ENCODE measurements at places on chromosomes 7 and 10. TPM values are rescaled to one million over a fixed set of nuclear protein-coding genes. Genes with fewer than 3 reads are reported as not detected.

- no peak for DNase-seq
These were observed 149.0 kb downstream of the NRCAM start for GRCh38 chr7:108307194-108307593.

DNA sequence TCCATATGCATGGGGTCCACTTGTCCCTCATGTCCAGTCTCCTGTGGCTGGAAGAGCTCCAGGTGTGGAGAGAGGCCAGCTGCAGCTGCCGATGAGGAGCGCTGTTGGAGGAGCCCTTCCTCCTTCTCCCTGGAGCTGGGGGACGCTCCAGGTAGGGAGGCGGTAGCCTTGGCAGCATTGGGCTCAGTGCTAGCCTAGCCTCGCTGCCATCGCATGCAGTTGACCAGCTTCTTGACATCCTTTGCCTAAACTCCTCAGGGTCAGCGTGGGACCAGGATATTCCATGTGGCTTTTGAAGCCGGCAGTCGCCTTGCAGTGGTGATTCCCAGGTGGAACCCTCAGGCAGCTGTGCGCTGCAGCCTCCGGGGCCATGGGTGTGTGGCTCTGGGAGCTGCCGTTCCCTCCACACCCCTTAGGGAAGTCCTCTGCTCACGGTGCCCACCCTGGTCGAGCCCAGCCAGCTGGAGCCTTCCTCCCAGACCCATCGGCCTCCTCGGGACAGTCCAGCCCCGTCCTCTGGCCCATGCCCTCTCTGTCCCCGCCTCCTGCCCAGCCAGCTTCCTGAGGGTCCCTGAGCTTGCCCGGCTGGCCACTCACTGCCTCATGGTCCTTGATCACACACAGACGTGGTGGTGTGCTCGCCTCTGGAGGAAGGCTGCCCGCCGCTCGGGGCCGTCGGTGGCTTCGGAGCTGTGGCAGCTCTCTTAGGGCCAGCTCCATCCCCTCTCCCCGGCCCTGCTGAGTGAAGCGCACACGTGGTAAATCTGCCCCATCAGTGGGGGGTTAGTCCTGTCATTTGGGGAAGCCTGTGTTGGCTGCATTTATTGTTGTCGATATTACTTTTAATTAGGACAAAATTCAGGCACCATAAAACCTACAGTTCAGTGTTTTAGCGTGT, 21.2 kb downstream of the INPP5A start:
- no peak for DNase-seq

The HYAL4 gene
- polyA plus RNA-seq, result not detected

The ARMH3 gene
- 19.8 TPM for polyA plus RNA-seq

GRCh38 chr7:118183428-118183785, 557 bp upstream of the LSM8 start:
- no peak for DNase-seq

DNA sequence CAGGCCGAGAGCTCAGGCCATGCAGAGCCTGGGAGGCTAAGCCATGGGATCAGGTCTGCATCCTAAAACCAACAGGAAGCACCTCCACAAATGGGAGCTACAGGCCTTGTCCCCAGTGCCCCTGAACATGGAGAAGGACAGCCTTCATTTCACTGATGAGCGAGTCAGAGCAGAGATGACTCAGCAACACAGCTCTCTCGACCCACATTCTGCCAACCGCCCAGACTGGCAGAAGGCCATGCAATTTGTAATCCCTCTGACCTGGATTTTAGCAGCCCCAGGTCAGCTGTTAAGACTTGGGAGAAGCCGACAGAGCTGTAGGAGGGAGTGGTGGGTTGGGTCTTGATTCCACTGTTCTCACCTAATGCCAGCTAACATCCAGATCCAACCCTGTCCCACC, 25.5 kb downstream of the VOPP1 start:
- no peak for DNase-seq

- no peak for DNase-seq
These were observed 237.1 kb upstream of the SHH start for GRCh38 chr7:156049366-156049765.

The COBL gene
- polyA plus RNA-seq, result not detected

DNA sequence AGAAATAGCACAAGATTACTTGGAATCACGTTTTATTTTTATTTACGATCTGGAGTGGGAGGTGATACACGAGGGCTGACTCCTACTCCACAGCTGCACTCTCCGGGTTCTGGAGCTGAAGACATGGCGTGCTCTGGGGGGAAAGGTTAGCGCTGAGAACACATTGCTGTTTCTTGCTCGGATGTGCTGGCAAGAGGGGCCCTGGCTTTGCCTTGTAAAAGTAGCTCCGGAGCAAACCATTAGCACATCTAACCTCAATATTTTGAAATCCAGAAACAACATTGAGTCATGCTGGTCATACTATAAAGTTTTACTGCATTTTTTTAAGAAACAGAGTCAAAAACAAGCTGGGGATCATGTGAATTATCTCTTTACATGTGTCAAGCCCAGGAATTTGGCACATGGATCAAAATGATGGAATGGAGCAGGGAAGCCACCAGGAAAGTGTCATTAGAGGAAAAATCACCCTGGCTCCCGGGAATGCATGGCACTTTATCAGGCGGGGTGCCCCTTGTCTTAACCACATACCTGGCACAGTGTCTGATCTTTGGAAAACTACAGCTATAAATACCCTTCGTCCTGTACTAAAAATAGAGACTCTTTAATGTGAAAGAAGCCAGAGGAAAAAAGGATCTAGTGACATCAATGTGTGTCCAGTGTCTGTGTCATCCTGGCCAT, 31.6 kb upstream of the LYZL1 start:
- DNase-seq, result peak; percentile 71

GRCh38 chr10:61795551-61795950, 105.9 kb upstream of the ARID5B start:
- no peak for DNase-seq

DNA sequence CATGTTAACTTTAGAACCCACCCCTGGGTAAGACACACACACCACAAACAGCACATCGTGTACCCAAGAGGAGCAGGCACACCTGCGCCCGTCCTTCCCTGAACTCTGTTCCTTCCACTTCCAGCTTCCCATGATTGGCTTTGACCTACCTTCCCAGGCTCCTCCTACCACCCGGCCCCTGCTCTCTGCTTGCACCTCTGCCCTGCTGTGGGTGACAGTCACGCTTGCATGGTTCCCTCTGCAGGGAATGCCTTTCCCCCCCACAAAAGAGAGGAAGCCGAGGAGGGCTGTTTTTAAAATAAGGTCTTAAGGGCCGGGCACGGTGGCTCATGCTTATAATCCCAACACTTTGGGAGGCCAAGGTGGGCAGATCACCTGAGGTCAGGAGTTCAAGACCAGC, 16.4 kb downstream of the SFXN4 start:
- DNase-seq, result no peak

DNA sequence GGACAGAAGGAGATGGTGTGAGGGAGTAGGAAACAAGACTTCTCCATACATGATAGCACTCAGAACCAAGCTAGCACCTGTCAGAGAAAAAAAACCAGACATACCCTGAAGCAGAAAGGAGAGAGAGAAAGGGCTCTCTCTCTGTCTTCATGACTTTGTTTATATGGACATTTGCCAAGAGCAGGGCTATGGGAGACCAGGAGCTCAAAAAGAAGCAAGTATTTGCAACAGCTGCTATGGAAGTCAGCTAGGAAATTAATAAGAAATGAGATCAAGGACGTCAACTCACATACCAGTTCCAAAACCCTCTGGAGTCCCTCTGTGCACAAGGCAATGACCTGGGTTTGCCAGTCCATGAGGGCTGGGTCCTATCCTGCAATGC, 111.6 kb downstream of the SGMS1 start:
- DNase-seq, result no peak
